ENCODE measurements at places on chromosomes 3 and 15.

DNA sequence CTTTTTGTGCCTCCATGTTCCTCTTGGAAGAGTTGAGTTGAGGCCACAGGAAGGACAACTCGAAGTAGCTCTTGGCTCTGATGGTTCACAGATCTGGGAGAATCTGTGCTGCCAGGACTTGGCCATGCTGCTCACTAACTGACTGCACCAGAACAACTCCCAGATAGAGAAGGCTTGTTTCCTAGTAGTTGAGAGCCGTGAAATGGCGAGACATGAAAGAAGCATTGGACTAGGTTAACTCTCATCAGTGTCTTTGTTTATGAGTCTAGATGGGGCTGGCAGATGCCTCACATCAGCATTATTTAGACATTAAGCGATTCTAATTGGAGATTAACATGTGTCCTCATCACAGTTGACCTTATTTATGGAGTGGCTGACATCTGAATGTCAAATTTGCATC, 92.9 kb upstream of the AGBL1 start:
- no peak for DNase-seq

DNA sequence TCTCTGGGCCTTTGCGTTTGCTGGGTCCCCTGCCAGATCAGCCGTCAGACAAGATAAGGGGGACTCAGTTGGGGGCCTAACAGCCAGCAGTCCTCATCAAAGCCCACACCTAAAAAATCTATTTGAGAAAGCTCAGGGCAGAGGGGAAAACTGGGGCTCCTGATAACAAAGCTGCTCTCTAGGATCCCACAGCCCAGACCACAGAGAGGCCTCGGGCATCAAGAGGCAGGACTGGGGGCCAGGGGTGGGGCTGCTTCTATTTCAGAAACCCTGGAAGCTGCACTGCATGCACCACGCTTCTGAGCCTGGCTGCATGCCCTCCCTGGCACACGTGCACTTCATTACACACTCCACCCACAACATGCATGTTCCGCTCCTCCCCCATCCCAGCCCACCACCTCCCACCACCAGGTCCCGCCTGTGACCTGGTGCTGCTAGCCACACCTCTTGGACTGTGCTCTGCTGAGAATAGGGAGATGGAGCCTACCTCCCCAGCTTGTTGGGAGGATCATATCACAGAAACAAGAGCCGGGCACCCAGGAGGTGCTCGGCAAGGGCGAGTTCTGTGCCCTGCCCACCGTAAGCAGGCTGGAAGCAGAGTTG, 26.6 kb downstream of the FBLN2 start:
- DNase-seq: no peak

DNA sequence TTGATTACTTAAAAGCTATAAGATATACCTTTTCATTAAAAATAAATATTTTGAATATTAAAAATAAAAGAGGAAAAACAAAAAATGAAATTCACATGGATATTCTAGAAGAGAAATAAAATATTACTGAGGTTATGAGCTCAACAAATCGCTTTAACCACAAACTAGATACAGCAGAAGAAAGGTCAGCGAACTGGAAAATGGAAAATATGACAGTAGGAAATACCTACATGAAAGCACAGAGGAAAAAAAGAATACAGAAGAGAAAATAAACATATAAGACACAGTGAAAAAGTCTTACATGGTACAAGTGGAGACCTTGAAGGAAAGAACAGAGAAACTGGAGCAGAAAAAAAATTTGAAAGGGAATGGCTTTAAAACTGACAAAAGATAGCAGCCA, 33.2 kb downstream of the SCAPER start:
- no peak for DNase-seq

DNA sequence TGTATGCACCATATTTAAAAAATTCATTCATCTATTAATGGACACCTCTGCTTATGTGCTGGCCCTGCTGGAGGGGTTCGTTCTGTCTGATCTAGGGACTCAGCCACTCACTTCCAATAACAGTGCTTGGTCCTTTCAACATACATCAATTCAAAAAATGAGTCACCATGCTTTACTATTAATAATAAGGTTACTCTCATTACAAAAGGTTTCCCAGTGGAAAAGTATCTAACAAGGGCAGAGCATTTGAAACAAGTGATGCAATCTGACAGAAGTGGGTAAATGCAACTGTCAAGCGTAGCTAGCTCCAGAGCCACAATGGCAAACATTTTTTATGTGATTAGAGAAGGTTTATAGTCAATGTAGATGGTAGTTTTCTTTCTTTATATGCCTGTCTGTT, 67.9 kb upstream of the TNIK start:
- no peak for DNase-seq

- DNase-seq: no peak
Measured at GRCh38 chr15:31803388-31803884, 226.9 kb upstream of the CHRNA7 start.

GRCh38 chr3:72323773-72324172, 524.5 kb downstream of the SHQ1 start:
- no peak for DNase-seq

DNA sequence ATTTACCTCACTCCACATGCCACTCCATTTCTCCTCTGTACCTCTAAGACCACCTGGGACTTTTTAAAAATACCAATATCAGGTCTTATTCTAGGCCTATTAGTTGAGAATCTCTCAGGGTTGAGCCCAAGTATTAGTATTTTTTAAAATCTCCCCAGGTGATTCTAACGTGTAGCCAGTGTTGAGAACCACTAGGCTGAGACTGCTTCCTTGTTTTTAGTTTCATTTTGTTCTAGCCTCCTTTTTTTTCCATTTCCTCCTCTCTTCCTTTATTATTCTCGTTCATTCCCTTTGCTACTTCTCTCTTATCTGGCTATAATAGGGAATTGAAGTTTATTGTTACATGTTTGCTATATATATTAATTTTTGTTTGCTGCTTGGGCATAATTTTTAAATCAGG, 217.8 kb upstream of the CD96 start:
- no peak for DNase-seq

DNA sequence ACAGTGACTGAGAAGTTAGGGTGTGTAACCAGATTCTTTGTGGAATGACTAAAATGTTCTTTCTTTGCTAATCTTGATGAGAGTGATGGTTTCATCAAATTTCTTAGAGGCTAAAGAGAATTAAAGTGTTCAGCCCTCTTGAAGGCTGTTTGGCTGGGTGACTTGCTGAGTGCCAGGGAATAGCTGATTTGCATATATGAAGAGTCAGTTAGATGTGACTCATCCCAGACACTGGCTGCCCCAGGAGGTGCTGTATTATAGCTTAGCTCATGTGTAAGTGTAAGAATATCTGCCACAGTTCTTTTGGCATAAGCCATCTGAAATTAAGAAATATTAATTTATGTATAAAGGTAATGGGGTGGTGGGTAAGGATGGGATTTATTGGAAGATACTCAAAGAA, 535.1 kb downstream of the NLGN1 start:
- DNase-seq: no peak

DNA sequence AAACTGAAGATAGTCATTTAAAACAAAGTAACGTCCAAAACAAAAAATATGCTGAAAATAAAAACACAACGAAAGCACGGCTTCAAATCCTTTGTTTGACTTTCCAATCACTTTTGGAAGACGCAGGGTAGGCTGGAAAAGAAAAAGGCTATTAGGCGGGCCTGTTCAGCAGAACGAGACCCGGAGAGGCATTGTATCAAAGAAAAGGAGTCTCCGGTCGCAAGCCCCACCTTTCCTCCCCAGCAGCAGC, 691 bp downstream of the SENP7 start:
- no peak for DNase-seq

DNA sequence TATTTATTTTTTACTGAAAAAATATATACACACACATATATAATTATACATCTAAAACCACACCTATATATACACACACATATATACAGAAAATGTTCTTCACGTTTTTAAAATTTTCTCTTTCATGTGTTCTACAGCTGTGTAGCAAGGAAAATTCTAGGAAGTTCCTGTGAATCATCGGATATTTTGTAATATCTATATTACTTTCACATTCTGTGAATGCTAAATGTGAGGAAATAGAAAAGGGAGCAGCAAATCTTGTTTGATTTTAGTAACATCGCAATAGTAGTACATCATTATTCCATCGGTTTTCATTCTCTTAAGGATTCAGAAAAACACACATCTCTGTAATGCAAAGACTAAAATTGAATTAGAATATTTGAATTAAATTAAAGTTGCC, 836.8 kb upstream of the NECTIN3 start:
- no peak for DNase-seq

- no peak for DNase-seq
Measured at GRCh38 chr3:25177041-25177440, 251.0 kb upstream of the RARB start.

DNA sequence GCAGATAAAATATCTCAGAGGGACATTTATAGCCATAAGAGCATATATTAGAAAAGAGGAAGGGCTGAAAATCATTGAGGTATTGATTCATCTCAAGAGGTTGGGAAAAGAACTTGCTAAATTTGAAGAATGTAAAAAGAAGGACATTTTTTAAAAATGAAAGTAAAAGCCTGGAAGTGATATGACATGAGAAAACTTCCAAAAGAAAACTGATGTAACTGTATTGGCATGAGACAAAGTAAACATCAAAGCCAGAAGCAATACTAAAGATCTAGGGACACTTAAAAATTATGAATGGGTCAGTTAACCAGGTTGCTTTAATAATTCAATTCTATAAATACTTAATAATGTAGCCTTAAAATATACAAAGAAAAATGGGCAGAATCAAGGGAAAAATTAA, 31.9 kb downstream of the CEP63 start:
- DNase-seq: no peak

DNA sequence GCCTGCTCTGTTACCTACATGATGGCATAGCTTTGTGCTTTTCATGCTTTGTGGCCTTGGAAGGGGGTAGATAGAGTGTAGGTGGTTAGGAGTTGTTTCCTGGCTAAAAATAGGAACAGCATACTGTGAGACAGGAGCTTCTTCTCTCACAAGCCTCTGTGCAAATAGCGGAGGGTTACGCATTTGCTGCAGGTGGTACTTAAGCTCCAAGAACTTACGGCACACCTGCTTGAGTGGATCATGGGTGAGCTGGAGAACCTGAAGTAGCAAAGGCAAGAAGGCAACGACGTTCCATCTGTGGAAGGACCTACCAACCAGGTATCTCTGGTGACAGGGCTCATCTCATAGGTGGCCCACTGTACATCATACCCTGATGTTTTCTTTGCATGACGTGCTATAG, 66.0 kb downstream of the ST6GAL1 start:
- DNase-seq: peak; percentile 49
